Kidney (tissue), 22 donors: ENCODE measurements at places on chromosomes 16 and 17.

GRCh38 chr17:28569446-28569845, 1.9 kb downstream of the PIGS start:
- H3K27me3 ChIP-seq, result no peaks in the 10 kb centered on the region
- H3K4me3 ChIP-seq, result no peak overlapping the region
- no peaks in the 10 kb centered on the region for H3K4me1 ChIP-seq
- H3K36me3 ChIP-seq, result no peaks in the 10 kb centered on the region
- H3K27ac ChIP-seq, result no peak overlapping the region

GRCh38 chr17:18965530-18966236, 13.7 kb downstream of the SLC5A10 start:
- no peaks in the 10 kb centered on the region for H3K36me3 ChIP-seq
- DNase-seq, result no peak
- no peaks in the 10 kb centered on the region for H3K27me3 ChIP-seq
- no peak overlapping the region for H3K27ac ChIP-seq

- H3K27ac ChIP-seq, result no peak overlapping the region
- no peak for DNase-seq
- no peaks in the 10 kb centered on the region for H3K4me1 ChIP-seq
- H3K4me3 ChIP-seq, result no peak overlapping the region
Observed at GRCh38 chr17:20172376-20172775, 163.2 kb downstream of the SPECC1 start.

DNA sequence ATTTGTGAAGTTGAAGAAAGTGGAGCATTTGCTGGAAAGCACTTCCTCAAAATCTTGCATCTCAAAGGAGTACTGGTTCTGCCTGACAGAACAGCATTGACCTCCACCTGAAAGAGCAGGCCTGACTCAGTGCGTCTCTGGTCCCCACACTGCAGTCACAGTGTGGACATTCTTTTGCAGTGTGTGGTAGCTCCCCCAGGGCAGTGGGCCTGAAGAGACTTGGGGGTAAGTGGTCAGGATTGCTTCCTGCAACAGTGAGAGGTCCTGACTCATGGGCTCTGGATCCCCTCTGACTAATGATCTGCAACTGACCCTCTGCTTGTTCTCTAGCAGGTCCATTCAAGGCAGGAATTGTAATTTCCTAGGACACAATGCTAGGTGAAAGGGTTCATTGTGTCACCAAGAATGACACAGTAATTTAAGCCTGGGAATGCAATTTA, 204.9 kb upstream of the KCNJ16 start:
- H3K36me3 ChIP-seq, result no peaks in the 10 kb centered on the region
- H3K4me3 ChIP-seq, result no peak overlapping the region
- H3K27me3 ChIP-seq, result no peaks in the 10 kb centered on the region
- DNase-seq, result peak; percentile 72

DNA sequence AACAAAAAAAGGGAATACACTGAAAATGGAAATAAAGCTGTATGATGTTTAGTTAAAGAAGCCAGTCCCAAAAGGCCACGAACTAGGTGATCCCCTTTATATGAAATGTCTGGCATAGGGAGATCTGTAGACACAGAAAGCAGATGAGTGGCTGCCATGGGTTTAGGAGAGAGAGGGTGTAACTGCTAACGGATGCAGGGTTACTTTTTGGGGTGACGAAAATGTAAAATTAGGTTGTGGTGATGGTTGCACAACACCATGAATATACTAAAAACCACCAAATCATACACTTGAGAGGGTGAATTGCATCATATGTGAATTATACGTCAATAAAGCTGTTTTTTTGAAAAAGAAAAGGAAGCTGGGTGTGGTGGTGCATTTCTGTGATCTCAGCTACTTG, 99.6 kb downstream of the ADCY9 start:
- no peak for DNase-seq
- no peak overlapping the region for H3K27ac ChIP-seq
- no peaks in the 10 kb centered on the region for H3K27me3 ChIP-seq

GRCh38 chr17:2101448-2102257, 46.8 kb downstream of the HIC1 start:
- no peak for DNase-seq
- no peaks in the 10 kb centered on the region for H3K36me3 ChIP-seq
- no peaks in the 10 kb centered on the region for H3K27me3 ChIP-seq
- no peak overlapping the region for H3K4me3 ChIP-seq

- H3K27ac ChIP-seq, result peak overlapping the region; percentile 91
- H3K4me3 ChIP-seq, result no peak overlapping the region
- no peak for DNase-seq
- H3K27me3 ChIP-seq, result no peaks in the 10 kb centered on the region
- H3K36me3 ChIP-seq, result no peaks in the 10 kb centered on the region
Observed at GRCh38 chr17:9432134-9432885, 143.3 kb downstream of the STX8 start.

DNA sequence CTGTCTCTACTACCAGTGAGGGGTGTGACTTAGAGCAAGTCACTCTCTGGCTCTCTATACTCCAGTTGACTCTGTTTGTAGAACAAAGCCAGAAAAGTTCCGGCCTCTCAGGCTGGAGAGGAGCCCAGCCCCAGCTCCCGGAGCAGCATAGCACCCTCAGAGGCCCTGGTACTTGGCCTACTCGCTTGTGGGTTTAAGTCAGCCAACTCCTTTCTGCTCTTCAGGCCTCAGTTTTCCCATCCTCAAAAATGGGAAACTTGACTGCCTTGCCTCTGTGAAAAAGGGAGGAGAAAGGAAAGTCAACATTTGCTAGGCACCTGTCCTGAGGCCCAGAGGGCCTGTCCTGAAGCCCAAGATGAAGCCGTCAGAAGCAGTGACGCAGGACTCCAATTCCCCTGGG, 1.1 kb downstream of the CHST6 start:
- no peak overlapping the region for H3K27ac ChIP-seq
- no peaks in the 10 kb centered on the region for H3K27me3 ChIP-seq
- no peak overlapping the region for H3K4me3 ChIP-seq
- no peaks in the 10 kb centered on the region for H3K36me3 ChIP-seq
- no peak for DNase-seq

DNA sequence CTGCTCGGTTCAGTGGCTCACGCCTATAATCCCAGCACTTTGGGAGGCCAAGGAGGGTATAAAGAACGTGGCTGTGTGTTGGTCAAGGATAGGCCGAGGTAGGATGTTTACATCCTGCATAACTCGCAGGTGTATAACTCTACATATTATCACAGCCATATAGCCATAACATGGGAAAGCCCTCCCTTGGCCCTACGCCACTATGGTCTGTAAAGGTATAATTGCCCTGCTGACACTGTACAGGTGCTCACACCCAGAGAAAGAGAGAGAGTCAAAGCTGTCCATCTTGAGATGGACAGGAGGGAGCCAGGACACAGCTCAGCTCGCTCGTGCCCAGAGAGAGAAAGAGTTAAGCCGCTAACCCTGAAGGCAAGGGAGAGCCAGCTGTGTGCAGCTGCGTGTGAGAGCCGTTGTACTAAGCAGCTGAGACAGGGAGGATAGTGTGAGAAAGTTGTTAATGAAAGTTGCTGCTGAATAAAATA, 30.4 kb upstream of the DHX8 start:
- no peaks in the 10 kb centered on the region for H3K27me3 ChIP-seq
- no peak overlapping the region for H3K4me3 ChIP-seq
- no peak overlapping the region for H3K27ac ChIP-seq
- no peaks in the 10 kb centered on the region for H3K36me3 ChIP-seq
- H3K4me1 ChIP-seq, result peaks cover 14% of the 10 kb centered on the region

DNA sequence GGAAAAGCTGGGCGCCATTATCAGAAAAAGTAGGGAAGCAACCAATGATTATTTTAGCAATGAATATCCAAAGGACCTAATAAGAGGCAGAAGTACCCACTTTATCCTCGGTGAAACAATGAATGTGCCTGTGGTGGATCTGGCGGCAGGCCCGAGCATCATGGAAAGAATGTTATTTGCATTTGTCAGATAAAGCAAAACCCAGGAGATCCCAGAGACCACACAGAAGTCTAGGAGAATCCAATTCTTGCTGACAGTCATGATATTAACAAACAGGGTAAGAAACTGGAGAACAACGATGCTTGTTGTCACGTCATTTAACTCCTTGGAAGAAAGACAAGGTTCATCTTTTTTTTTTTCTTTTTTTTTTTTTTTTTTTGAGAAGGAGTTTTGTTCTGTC, 12.0 kb upstream of the TNRC6A start:
- H3K27me3 ChIP-seq, result no peaks in the 10 kb centered on the region
- no peak overlapping the region for H3K4me3 ChIP-seq
- H3K4me1 ChIP-seq, result no peaks in the 10 kb centered on the region
- H3K36me3 ChIP-seq, result no peaks in the 10 kb centered on the region
- DNase-seq, result no peak

- no peak overlapping the region for H3K27ac ChIP-seq
- no peaks in the 10 kb centered on the region for H3K36me3 ChIP-seq
- no peaks in the 10 kb centered on the region for H3K27me3 ChIP-seq
- no peak overlapping the region for H3K4me3 ChIP-seq
- H3K4me1 ChIP-seq, result no peaks in the 10 kb centered on the region
- DNase-seq, result no peak
Observed at GRCh38 chr16:82633964-82634600, 7.3 kb downstream of the CDH13 start.

DNA sequence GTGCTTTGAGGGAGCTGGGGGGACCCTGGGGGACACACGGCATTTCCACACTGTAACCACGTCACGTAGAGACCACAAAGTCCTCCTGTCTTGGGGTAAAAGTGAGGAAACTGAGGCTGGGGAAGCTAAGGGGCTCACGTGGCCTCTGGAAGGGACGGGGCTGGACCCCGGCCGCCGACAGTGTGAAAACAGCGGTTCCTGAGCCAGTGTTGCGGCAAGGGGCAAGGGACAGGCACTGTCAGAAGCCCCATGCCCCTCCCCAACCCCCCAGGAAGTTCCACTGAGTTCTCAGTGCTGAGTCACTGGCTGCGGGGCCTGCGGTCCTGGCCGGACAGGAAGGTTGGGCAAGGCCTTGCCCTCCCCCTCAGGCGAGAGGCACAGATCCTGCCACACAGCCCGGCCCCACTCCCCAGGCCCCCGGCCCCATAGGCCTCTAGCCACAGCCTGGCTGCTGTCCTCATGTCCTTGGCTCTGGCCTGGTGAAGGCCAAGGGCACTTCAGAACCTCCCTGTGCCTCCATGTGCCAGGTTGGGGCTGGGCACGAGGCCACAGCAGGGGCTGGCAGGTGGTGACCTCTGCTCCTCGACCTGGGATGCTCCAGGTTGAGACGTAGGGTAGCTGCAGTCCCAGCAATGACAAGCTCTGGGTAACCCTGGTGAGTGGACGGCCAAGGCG, 5.0 kb upstream of the CCDC57 start:
- H3K4me3 ChIP-seq, result no peak overlapping the region
- DNase-seq, result no peak
- H3K4me1 ChIP-seq, result peaks cover 26% of the 10 kb centered on the region
- H3K36me3 ChIP-seq, result no peaks in the 10 kb centered on the region
- peak overlapping the region; percentile 90 for H3K27ac ChIP-seq

DNA sequence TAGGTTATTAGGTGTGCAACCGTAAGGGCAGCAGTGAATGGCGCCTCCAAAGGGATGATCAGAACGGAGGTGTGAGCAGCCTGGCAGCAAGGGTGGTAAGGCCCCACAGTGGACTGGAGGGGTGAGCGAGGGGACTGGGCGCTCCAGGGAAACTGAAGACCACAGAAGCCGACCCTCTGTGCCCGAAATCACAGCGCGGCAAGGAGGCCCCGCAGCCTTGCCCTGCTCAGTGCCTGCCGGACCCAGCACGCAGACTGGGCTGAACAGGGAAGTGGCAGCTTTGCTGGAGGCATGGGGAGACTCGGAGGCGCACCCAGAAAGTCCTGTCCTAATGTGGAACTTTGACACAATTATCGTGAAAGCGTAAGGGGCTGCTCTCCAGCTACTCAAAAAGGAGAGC, 38.4 kb downstream of the KLHDC4 start:
- H3K4me3 ChIP-seq, result no peak overlapping the region
- no peaks in the 10 kb centered on the region for H3K4me1 ChIP-seq

DNA sequence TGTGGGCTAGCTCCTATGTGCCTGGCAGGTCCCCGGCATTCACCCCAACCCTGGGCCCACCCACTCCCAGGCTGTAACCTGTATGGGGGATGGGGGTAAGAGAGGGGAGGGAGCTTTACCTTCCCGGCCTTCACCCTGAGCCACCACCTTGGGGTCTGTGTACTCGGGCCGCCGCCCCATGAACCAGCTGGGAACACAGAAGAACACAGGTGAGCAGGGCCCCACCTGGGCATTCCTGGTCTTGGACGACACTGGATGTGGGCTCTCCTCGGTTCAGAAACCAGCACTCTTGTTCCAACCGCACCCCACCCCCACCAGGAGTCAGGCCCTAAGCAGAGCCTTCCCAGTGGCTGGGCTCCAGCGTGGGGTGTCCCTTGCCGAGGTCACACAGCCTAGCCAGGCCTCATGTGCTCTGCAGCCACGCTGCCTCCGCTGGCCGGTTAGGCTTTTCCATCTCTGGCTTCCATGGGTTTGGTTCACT, 18.8 kb downstream of the B9D1 start:
- no peak overlapping the region for H3K4me3 ChIP-seq
- H3K36me3 ChIP-seq, result no peaks in the 10 kb centered on the region
- no peak overlapping the region for H3K27ac ChIP-seq
- no peak for DNase-seq
- no peaks in the 10 kb centered on the region for H3K27me3 ChIP-seq

GRCh38 chr16:4852221-4852872, 5.1 kb downstream of the UBN1 start:
- peaks cover 11% of the 10 kb centered on the region for H3K4me1 ChIP-seq
- H3K4me3 ChIP-seq, result no peak overlapping the region
- no peaks in the 10 kb centered on the region for H3K27me3 ChIP-seq
- H3K36me3 ChIP-seq, result peaks cover 12% of the 10 kb centered on the region
- DNase-seq, result no peak
- no peak overlapping the region for H3K27ac ChIP-seq

GRCh38 chr16:50246299-50247122, 19.8 kb upstream of the ADCY7 start:
- DNase-seq, result peak; percentile 45
- H3K27ac ChIP-seq, result no peak overlapping the region
- H3K4me1 ChIP-seq, result no peaks in the 10 kb centered on the region
- no peaks in the 10 kb centered on the region for H3K36me3 ChIP-seq

- no peaks in the 10 kb centered on the region for H3K36me3 ChIP-seq
- no peak for DNase-seq
- H3K4me3 ChIP-seq, result no peak overlapping the region
Observed at GRCh38 chr16:59612094-59612493, 878.0 kb upstream of the GOT2 start.

GRCh38 chr17:60678118-60678444, 430 bp downstream of the BCAS3 start:
- H3K4me3 ChIP-seq, result peak overlapping the region; percentile 100
- H3K27me3 ChIP-seq, result no peaks in the 10 kb centered on the region
- no peaks in the 10 kb centered on the region for H3K36me3 ChIP-seq

DNA sequence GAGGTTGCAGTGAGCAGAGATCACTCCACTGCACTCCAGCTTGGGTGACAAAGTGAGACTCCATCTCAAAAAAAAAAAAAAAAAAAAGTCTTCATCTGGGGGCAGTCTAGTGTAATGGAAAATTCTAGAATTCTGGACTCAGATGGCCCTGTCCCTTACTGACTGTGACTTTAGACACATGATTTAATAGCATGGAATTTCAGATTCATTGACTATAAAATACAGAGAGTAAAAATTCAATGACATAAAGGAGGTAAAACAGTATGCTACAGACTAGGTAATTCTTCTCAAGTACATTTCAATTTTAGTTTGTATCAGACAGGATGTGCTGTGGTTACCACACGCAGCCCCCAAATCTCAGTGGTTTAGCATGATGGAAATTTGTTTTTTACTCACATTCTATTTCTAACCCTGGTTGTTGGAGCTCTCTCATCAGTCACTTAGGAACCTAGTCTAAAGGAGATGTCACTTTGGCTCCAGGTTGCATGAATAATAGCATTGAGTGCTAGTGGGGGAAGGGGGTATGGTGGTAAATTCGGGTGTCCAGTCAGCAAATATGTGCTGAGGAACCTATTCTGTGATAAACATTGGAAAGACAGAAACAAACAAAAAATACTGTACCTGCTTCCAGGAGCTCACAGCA, 444.0 kb downstream of the XYLT1 start:
- no peak overlapping the region for H3K27ac ChIP-seq
- H3K4me3 ChIP-seq, result no peak overlapping the region
- no peaks in the 10 kb centered on the region for H3K36me3 ChIP-seq
- no peak for DNase-seq
- no peaks in the 10 kb centered on the region for H3K4me1 ChIP-seq
- H3K27me3 ChIP-seq, result no peaks in the 10 kb centered on the region
